ENCODE measurements at places on chromosomes 5 and 9.

GRCh38 chr9:76143834-76144233, 250.4 kb downstream of the RFK start:
- DNase-seq, result no peak

DNA sequence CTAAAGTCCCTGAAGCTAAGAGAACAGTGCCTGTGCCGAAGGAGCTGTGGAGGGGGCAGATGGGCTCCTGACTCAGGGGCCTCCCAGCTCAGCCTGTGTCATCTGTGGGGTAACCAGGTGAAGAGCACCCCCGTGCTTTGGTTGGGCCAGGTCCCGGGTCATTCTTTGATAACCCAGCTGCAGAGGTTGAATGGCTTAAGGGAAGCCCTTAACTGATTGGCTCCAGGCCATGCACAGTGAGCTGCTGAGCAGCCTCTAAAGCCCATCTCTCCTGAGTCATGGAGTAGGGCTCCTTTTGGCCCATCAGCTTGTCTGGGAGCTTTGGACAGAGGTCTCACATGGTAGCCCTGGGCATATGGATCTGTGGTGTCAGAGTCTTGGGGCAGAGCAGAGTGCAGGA, 28.7 kb downstream of the COL27A1 start:
- no peak for DNase-seq

GRCh38 chr9:103068753-103069152, 73.6 kb downstream of the CYLC2 start:
- DNase-seq, result no peak

- no peak for DNase-seq
These were observed 1.1 kb upstream of the DAP start for GRCh38 chr5:10761933-10762775.

DNA sequence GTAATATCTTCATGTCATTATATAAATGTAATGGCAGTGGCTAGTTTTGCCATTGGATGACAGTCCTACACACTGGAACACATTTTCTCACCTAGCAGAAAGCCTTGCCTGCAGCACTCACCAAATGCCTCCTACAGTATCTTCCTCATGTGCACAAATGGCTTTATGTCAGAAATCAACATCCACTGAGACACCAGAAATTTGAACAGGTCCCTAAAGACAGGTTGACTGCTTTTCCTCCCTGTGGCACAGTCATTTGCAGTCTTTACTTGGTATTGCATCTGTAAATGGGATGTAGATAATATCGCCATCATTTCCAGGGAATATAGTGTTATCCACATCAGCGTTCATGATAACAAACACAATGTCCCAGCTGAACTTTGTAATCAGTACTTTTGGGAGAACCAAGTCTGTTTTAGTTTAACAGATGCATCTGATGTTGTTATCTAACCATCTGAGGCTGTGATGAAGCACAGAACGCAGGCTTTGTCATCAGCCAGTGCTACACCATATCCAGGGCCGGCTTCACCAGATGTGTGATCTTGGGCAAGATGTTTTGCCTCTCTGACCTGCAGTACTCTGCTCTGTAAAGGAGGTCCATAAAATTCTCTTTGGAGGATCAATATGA, 83.9 kb upstream of the TAS2R1 start:
- no peak for DNase-seq

GRCh38 chr9:137113385-137114159, 961 bp downstream of the DPP7 start:
- peak; percentile 85 for DNase-seq

GRCh38 chr5:169970911-169971765, 9.2 kb downstream of the INSYN2B start:
- DNase-seq, result no peak

DNA sequence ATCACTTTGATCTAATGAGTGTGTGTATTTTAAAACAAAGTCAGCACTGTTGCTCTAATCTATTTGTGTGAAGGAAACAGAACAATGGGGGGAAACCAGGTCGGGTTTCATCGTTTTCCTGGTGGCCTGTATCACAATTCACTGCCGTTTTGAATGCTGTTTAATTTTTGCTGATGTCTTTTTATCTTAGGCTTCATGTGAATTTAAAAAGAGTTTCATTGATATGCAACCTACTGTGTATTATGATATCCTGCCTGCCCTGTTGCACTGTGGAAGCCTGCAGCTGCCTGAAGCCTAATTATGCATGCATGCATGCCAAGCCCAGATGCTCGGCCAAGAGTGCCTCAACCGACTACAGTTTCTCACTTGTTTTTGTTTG, 307.5 kb downstream of the ZNF608 start:
- peak; percentile 57 for DNase-seq

- DNase-seq, result peak; percentile 70
These were observed 51.7 kb upstream of the SEMA6A start for GRCh38 chr5:116626272-116626723.

GRCh38 chr5:131943916-131944315, 1.5 kb downstream of the MEIKIN start:
- no peak for DNase-seq

DNA sequence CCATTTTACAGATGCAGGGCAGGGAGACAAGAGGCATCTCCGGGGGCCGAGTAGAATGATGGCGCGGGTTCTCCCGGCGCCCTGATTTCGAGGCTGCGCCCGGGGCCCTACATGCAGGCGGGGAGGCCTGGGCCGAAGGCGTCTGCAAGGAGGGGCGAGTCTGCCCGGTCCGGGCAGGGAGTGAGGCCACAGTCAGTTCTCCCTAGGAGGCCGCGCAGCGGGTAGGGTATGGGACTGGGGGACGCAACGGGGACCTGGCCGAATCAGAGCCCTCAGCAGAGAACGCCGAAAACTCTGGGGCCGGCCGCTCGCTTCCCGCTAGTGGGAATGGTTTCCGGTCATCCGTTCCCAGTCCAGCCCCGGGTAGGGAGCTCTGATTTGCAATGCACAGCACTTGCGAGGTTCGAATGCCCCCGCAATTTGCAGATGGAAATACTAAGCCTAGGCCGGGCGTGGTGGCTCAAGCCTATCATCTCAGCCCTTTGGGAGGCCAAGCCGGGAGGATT, 6.4 kb downstream of the TLX3 start:
- DNase-seq, result no peak

DNA sequence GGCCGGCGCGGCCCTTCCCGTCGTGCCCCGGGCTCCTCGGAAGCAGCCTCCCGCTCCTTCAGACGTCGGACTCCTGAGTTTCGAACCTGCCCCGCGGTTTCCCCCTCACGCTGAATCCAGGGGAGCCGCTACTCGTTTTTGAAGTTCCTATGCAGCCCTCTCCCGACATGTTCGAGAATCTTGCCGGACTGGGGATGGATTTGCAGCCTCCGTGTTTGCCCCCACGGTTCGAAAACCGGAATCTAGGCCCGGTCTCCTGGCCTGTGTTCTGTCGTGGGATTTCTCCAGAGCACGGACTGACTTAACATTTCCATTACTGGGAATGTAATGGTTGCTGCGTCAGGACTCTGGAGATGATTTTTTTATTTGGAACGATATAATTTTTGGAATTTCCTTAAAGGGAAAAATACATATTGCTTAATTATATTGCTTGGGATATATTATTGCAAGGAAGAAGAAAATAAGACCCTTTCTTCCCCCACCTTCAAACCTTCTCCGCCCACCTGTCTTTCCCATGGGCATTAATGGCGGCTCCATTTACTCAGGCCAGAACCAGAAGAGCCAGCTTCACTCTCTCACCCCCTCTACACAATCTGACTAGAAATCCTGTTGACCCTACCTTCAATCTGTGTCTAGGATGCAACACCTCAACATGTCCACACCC, 8.5 kb upstream of the MGAT1 start:
- peak; percentile 92 for DNase-seq

GRCh38 chr9:134648701-134649530, 7.3 kb downstream of the COL5A1 start:
- DNase-seq, result peak; percentile 37

GRCh38 chr9:124795881-124796431, 19.0 kb downstream of the OLFML2A start:
- no peak for DNase-seq

DNA sequence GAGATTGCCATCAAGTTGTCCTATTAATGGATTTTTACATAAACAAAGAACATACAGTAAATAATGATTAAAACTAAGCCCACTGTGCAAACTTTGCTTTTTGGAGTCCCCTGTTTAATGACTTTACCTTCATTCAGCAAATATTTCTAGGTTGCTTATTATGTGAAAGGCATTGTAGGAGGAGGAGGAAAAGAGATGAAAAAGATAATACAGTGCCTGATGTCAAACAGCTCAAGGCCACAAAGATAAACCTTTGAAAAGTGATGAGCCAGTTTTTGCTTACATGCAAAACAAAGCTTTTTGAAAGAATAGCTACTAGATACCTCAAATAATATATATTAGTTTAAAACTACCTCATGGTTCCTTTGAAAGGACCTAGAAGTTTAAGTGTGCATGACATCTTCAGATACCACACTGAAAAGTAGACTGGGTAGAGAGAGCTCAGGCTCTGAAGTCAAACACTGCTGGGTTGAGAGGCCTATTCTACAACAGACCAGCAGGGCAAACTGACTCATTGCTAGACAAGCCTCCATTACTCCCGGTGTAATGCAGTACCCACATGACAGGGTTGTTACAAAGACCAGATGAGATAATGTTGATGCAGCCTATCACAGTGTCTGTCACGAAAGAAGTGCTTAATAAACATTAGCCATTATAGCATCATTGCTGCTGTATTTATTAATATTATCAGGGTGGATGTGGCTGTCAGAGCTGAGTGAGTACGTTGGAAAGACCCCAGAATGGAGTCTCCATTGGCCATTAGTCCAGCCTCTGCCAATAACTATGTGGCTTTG, 11.8 kb downstream of the DEPDC1B start:
- no peak for DNase-seq

DNA sequence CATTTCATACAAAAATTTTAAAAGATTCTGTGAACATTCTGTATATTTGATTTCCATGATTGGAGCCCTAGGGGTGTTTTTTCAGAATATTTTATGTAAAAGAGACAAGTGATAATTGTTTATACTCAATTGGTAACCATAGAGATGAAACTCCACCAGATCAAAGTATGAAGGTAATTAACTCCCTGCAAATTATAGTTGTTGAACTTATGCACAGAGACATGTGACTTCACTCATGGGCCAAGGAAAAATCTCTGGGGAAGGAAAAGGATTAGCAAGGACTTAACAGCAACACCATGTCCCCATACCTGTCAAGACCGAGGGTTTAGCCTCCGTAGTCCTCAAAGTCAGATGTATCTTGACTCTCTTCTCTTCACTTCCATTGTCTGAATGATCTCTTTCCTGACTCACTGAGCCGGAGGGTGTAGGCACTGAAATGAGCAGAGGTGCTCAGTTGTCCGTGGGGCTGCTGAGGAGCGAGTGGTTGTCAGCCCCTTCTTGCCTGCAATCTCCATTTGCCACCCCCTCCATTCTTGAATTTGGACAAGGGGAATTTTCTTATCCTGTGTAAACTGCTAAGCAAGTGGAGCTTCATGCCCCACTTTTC, 17.5 kb upstream of the CXCL14 start:
- DNase-seq, result no peak

GRCh38 chr9:132732326-132733259, 62.3 kb downstream of the GTF3C4 start:
- DNase-seq, result no peak

GRCh38 chr5:137828180-137828579, 39.5 kb upstream of the MYOT start:
- no peak for DNase-seq

- DNase-seq, result no peak
These were observed 76.0 kb downstream of the FCHO2 start for GRCh38 chr5:73031839-73032238.

DNA sequence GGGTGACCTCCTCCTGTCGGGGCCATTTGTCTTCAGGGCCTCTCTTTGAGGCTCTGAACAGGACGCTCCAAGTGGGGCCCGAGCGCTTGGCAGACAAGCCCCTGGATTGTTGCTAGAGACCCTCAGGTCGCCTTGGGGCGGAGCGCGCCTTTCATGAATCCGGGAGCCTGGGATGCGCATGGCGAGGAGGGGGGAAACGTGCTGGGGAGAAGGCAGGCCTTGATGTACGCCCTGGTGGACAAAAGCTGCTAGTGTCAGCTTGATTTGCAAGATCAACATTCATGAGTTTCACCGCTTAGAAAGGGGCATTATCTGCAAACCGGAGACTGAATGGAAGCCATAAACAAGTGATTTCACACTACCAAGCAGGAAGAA, 226.3 kb downstream of the SMARCA2 start:
- DNase-seq, result peak; percentile 44

GRCh38 chr5:162699361-162699760, 631.8 kb downstream of the GABRG2 start:
- DNase-seq, result no peak

DNA sequence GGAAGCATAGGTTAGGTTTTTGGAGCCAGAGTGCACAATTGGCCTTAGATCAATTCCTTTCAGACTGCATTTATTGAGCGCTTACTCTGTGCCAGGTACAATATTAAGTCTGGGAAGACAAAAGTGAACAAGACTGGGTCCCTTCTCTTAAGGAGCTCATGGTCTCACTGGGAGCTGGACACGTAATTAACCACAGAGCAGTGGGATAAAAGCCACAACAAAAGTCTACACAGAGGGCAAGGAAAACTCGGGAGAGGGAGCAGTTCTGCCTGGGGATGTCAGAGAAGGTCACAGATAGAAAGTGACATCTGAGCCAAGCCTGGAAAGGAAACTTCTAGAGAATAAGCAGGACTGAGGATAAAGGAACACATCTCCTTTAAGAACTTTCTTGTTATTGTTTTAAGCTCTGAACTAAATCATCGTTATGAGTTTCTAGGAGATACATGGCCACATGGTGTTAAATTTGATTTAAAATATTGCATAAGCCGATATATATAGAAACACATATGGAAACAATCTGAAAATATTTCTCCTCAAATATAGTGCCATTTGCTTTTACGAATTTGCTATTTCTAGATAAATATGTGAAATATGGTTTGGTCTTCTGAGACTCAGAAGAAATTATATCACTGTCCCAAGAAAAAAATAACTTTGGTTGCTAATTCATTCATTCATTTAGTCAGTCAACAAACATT, 40.1 kb upstream of the PDE8B start:
- DNase-seq, result no peak
